Activated T-cell treated with anti-CD3 and anti-CD28 coated beads for 24 hours (primary cell): ENCODE measurements at places on chromosomes 5 and 9.
A peak's percentile ranks its signal among the peaks of the same experiment; 100 is the strongest.

DNA sequence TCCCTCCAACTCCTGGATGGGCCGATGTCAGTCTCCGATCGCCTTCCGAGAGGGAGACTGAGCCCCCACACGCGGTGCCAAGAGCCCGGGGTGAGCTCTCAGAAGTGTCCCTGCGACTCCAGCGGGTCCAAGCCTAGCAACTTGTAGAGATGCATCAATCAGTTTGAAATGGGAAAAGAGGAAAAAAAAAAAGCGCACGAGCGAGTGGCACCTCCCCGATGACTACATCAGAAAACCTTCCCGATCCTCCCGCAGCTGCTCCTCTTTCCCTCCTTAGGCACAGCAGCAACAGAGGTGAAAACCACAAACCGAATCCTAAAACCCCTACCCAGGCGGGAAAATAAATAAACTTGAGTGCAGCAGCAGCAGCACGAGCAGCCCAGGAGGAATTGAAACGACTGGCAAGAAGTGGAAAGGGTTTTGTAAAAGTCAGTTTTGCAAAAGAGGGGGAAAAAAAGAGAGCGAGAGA, 1.0 kb upstream of the EFNA5 start:
- no peak for DNase-seq

GRCh38 chr5:71810471-71811195, 91.6 kb downstream of the CARTPT start:
- DNase-seq, result no peak

- no peak for DNase-seq
Measured at GRCh38 chr5:134553821-134554267, 28.4 kb downstream of the JADE2 start.

DNA sequence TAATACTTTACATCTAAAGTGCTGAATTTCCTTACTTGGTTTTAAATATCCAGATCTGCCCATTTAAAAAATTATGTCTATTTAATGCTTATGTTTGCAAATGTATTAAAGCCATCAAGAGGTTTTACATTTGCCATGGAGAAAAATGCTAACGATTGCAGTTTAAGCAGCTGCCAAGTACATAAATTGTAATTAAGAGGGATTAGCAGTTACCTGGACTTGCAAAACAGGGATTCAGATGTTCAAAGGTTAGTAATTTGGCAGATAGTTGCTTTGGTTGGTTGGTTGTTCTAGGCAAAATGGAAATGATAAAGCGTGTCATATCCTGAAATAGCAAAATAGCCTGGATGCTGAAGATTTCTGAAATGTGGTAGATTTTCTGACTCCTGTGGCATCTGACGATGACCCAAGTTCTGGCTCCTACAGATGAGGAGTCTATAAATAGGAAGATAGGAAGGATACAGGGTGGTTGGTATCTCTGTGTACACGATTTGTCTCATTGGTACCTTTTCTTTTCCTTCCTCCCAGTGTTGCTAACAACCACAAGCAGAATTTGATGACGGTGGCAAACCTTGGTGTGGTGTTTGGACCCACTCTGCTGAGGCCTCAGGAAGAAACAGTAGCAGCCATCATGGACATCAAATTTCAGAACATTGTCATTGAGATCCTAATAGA, 282.9 kb downstream of the NR3C1 start:
- no peak for DNase-seq

DNA sequence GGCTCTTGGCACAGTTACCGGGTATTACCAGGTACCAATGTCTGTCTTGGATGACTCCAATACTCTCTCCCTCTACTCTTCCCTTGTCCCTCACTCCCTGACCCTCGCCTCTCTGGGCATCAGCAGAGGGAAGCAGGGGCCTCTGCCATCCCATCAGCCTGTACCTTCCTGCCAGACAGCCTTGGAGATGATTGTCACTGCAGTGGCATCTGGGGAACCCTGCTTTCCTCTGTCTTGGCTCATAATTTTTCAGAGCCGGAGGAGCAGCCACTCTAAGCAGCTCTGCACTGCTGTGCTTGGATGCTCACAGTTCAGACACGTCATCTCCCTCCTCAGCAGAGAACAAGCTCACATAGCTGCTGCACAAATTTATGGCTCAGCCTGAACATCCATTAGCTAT, 274.1 kb downstream of the SMARCA2 start:
- DNase-seq, result no peak

- no peak for DNase-seq
Measured at GRCh38 chr5:59887274-59887673, 6.3 kb downstream of the PDE4D start.

- no peak for DNase-seq
Measured at GRCh38 chr5:170639221-170639925, 135.6 kb downstream of the KCNIP1 start.

DNA sequence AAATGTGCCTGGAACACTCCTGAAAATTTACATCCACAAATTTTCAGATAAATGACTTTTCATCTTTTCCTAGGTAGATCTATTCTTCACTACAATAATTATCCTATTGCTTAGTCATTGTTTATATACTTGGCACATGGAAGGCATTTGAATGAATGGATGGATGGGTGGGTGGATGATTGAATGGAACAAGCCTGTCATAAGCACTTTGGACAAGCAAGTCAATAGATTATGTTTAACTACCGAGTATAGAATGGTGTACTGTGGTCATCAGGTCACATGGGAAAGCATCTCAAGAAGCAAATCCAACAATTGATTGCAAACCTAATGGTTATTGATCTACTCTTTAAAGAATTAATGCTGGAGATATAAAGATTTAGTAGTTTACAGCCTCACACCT, 114.4 kb upstream of the DMRTA1 start:
- DNase-seq, result no peak

DNA sequence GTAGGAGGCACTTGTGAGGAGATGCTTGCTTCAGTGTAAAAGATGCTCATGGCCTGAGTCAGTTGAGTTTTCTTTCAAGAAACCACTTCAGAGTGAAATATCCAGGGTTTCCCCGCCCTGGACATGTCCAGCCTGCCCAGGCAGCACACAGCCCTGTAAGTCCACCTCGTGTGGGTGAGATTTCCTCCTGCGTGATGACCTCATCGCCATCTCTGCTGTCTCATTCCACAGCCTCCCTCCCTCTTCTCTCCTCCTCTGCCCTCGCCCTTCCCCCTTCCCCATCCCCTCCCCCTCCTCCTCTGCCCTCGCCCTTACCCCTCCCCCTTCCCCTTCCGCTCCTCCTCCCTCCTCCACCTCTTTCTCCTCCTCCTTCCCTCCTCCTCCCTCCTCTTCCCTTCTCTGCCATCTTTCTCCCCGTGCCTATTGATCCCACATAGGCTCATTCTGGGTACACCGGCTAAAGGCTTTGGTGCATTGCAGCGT, 34.0 kb upstream of the NCS1 start:
- DNase-seq, result no peak

DNA sequence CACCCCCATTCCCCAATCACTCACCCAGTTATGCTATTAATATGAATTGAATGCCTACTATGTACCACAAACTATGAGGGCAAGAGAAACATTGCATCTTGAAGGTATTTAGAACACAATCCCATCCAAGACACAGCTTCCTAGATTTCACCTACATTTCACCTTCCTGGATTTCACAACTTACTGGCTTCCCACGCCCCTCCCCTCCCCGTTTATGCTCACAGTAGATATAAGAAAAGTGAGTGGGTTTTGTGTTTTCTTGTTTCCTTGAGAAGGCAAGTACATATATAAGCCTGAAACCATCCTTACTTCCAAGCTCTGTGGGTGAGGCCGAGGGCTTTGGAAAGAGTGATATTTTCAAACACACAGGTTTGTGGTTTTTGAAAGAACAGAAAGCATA, 465.0 kb downstream of the BNC2 start:
- no peak for DNase-seq

DNA sequence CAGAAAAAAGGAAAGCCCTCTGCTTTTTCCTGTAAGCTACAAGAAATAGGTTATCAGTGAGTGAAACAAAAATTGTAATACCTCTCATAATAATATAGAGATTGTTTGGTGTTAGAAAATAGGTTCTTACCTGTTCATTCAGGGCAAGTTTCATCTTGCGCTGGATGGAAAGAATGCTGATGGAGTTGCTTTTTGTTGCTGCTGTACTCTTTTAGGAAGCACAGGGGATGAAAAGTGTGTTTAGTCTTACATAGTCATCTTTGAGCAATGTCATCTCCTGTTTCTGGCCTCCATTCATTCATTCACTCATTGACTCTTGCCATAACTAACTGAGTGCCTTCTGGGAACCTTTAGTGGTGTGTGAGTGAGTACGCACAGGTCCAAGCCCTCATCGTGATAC, 6.4 kb downstream of the ENTREP1 start:
- DNase-seq, result no peak

GRCh38 chr9:137116728-137117127, 2.2 kb upstream of the DPP7 start:
- DNase-seq, result no peak

- peak; percentile 35 for DNase-seq
Measured at GRCh38 chr5:40223884-40224402, 455.8 kb upstream of the PTGER4 start.

DNA sequence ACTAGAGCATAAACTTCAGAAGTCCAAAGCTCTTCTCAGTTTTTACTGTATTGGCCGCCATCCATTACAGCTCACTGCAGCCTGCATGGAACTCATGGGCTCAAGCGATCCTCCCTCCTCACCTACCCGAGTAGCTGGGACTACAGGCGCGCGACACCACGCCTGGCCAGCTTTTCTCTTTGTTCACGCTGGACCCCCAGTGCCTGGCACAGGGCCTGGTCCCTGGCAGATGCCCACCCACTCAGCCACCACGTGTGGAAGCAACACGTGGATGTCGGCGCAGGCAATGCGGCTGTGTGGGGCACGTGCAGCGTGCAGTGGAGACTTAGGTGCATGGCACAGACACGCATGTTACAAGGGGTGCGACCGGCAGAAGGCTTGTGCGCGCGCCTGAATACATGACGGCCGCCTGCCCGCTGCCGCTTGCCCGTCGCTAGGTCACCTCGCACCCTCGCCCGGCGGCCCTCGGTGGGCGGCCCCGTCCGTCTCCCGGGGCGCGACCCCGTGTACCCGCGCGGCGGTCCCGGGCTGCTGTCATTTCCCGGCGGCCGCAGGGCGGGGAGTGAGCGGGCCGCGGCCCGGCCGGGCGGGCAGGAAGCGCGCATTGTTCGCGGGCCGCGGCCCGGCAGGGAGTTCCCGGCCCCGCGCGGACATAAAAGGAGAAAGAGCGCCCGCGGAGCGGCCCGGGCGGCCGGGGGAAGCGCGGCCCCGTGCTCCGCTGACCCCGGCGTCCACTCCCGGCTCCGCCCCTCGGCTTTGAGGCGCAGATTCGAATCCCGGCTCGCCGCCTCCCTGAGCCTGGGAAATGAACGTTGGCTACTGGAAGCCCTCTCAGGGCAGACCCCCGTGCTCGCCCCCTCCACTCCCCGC, 24.1 kb upstream of the PTGS1 start:
- no peak for DNase-seq

DNA sequence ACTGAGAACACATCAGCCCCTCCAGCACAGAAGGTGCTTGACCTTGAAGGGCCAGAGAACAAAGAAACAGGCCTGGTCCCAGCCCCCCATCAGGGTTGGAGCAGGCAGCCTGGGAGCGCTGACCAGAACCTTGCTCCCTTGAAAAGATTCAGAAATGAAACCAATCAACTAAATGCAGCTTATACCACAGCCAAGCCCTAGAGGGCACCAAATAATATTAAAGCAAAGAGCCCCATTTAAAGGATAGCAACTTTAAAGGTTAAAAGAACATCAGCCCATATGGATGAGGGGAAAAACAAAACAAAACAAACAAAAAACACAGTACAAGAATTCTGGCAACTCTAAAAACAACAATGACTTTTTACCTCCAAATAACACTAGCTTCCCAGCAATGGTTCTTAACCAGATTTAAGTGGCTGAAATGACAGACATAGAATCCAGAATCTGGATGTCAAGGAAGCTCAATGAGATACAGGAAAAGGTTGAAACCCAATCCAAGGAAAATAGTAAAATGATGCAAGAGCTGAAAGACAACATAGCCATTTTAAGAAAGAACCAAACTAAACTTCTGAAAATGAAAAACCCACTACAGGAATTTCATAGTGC, 471.9 kb downstream of the MTRR start:
- no peak for DNase-seq

DNA sequence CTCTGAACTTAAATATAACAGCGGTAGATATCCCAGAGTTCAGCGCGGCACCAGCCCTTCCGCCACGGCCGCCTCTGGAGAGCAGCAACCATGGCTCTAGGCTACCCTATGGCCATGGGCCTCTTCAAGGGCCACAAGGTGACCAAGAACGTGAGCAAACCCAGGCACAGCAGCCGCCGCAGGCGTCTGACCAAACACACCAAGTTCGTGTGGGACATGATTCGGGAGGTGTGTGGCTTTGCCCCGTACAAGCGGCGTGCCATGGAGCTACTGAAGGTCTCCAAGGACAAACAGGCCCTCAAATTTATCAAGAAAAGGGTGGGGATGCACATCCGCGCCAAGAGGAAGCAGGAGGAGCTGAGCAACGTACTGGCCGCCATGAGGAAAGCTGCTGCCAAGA, 229.0 kb downstream of the ACTL7B start:
- DNase-seq, result no peak

GRCh38 chr5:174553556-174553955, 170.8 kb upstream of the MSX2 start:
- no peak for DNase-seq

DNA sequence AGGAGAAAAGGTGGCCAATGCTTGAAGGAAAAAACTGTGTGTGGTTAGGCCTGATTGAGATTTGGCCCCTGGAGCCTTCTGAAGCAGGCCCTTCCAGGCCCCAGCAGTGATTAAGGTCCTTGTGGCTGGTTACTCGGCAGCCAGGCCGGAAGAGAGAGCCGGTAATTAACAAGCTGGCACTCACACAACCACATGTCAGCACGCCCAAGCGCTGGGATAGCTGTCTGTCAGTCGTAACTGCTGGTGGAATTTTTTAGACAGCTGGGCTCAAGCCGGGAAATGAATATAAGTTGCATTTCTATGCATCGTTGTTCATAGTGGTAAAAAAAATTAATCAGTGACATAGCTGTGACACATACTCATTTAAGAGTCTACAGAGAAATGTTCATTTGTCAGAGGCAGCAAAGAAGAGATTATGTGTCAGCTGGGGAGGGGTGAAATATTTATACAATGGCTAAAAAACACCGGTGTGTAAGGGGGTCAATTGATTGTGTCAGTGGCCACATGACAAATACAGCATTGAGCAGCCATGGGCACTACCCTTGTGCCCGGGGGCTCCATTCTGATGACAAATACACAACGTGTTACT, 13.7 kb upstream of the ARAP3 start:
- DNase-seq, result no peak

DNA sequence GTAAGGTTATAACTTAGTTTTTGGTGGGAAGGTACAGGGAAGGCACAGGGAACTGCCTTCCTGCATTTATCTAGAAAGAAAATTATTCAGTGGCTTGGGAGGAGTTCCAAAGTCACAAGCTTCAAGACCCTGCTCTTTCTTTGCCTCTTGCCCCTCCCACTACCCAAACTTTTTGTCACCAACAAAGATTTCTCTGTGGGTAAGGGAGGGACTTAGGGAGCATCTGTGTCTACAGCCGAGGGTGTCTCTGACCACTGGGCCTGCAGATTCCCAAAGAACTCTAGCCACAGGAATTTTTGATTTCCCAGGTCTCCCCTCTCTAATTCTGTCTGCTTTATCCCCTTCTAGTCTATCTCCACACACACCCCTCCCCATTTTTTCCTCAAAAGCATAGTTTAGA, 2.1 kb downstream of the ECSCR start:
- DNase-seq, result no peak

- DNase-seq, result no peak
Measured at GRCh38 chr5:178469011-178469974, 120.9 kb downstream of the COL23A1 start.

GRCh38 chr5:126477294-126478117, 54.3 kb downstream of the GRAMD2B start:
- DNase-seq, result no peak
